ENCODE measurements at places on chromosomes 7 and 10. TPM values are rescaled to one million over a fixed set of nuclear protein-coding genes. Genes with fewer than 3 reads are reported as not detected.

ATOH7 gene
- not detected for total RNA-seq

FAM25C gene
- not detected for total RNA-seq

GRCh38 chr10:116719804-116720203, 22.6 kb downstream of the HSPA12A start:
- H3K4me3 ChIP-seq, result no peak overlapping the region
- peaks cover 22% of the 10 kb centered on the region for H3K4me1 ChIP-seq
- peaks cover 77% of the 10 kb centered on the region for H3K27me3 ChIP-seq
- DNase-seq, result no peak
- no peak overlapping the region for H3K27ac ChIP-seq

GRCh38 chr7:26440233-26441001, 148.8 kb downstream of the SNX10 start:
- H3K4me1 ChIP-seq, result no peaks in the 10 kb centered on the region
- no peak overlapping the region for H3K27ac ChIP-seq
- H3K36me3 ChIP-seq, result no peaks in the 10 kb centered on the region
- H3K4me3 ChIP-seq, result no peak overlapping the region
- peaks cover 8% of the 10 kb centered on the region for H3K27me3 ChIP-seq
- no peak for DNase-seq

DNA sequence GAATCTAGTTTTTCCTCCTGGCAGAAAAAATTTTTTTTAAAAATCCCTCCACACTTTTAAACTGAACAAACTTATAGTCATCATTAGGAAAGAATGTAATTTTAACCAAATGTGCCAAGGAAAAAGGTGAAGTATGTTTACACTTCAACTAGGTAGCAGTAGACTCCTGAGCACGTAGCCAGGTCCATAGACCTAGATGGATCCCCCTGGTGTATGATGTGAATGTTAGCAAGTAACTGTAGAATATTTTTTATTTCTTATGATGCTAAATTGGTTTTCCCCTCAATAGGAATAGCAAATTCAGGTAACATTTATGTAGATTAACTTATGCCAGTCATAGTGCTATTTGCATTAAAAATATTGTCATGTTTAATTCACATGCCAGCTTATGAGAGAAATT, 19.6 kb downstream of the CABCOCO1 start:
- H3K4me3 ChIP-seq, result no peak overlapping the region
- no peak for DNase-seq
- no peaks in the 10 kb centered on the region for H3K4me1 ChIP-seq
- H3K27me3 ChIP-seq, result peaks cover 7% of the 10 kb centered on the region
- H3K36me3 ChIP-seq, result no peaks in the 10 kb centered on the region
- no peak overlapping the region for H3K27ac ChIP-seq

DNA sequence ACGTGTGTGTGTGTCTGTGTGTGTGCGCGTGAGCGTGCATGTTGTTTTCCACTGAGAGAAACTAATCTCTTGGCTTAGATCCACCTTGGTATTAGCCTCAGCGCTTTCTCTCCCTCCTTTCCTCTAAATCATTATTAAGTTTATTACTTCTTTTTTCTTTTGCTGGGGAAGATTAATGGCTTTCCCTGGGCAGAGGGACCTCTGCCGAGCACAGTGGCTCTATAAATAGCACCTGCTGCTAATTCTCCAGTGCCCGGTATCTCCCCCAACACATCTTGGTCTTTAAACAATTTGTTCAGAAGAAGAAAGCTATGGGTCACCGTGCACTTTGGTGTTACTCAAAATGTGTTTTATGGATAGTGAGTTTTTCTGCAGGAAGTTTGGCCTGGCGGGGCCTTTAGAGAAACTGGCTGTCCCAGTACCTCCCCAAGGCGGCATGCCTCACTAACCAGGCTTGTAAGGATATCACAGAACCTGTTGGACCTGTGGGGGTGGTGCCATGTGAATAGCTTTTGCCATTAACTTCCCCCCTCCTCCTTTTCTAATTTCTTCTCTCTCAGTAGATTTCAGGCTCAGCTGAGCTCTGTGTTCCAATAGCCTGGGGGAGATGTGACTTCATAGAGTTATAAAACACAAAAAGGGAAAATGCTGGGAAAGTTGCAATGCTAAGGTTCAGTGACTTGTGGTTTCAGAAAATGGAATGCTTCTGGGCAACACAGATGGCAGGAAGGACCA, 70.1 kb upstream of the RAB11FIP2 start:
- no peak overlapping the region for H3K4me3 ChIP-seq
- DNase-seq, result no peak
- H3K4me1 ChIP-seq, result no peaks in the 10 kb centered on the region
- H3K27ac ChIP-seq, result no peak overlapping the region

DNA sequence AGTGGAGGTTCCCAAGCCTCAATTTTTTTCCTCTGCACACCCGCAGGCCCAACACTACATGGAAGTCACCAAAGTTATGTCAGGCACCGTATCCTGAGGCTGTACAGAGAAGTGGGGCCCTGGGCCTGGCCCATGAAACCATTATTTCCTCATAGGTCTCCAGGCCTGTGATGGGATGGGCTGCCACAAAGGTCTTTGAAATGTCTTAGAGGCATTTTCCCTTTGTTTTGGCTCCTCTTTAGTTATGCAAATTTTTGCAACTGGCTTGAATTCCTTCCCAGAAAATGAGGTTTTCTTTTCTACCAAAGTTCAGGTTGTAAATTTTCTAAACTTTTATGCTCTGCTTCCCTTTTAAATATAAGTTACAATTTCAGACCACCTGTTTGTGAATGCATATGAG, 365.2 kb downstream of the HGF start:
- H3K27ac ChIP-seq, result no peak overlapping the region
- DNase-seq, result no peak
- no peaks in the 10 kb centered on the region for H3K4me1 ChIP-seq
- no peaks in the 10 kb centered on the region for H3K27me3 ChIP-seq

Measured in T-cell (primary cell).